ENCODE measurements at places on chromosomes 2 and 18.
A peak's percentile ranks its signal among the peaks of the same experiment; 100 is the strongest.

DNA sequence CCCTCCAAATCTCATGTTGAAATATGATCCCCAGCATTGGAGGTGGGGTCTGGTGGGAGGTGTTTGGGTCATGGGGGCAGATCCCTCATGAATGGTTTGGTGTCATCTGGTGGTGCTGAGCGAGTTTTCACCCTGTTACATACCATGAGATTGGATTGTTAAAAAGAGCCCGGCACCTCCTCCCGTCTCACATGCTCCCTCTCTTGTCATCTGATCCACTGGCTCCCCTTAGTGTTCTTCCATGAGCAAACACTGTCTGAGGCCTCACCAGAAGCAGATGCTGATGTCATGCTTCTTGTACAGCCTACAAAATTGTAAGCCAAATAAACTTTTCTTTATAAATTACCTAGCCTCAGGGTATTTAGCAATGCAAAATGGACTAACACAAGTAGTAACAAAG lies 405.0 kb upstream of the SLC39A10 start:
- no peak for DNase-seq

DNA sequence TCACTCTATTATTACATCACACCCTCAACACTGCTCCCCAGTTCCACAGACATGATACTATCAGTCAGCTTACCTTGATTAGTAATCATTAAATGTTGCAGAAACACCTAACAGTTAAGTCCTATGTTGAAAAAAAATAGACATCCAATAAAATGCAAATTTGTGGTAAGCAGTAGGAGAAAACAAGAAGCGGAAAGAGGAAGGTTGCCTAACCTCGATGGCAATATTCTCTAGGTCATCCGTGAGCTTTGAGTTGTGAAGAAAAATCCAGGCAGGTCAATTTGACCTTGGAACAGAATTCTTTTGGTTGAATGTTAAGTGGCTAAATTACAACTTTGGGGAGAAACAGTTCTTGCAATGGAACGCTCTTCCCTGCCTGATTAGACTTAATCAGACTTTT lies 264.4 kb downstream of the AFF3 start:
- no peak for DNase-seq

DNA sequence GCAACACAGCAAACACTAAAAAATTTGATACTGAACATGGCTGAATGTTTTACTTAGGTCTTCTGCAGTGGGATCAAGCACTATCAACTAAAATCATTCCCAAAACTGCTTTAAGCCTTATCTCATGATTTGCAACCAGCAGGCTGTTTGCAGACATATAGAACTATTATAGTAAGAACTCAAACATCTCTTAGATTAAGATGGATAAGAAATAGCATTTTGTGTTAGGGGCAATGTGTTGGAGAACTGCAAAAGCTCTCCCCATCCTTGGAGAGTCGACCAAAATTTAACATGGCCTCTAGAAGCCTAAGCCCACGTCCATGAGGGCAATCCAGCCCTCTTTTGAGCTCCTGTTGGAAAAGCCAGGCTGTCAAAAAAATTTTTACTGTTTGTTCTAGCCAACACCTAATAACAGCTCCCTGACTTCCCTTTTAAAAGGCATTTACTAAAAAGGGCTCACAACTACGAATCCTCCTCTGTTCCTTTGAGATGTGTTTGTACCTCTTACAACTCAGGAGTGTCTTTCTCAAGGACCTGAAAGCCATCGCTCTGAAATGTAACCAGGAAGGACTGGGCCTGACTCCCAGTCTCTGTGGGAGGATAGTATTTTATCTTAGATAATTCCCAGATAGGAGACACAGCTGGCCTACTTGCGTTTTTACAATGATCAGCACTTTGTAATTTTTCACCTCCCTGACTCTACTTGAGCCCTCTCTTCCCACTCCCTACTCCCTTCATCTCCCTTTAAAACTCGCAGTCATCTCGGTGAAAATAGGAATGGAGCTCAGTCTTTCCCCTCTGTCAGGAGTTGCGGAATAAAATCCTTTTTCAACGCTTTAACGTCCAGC lies 1.4 kb downstream of the KRCC1 start:
- DNase-seq = no peak

DNA sequence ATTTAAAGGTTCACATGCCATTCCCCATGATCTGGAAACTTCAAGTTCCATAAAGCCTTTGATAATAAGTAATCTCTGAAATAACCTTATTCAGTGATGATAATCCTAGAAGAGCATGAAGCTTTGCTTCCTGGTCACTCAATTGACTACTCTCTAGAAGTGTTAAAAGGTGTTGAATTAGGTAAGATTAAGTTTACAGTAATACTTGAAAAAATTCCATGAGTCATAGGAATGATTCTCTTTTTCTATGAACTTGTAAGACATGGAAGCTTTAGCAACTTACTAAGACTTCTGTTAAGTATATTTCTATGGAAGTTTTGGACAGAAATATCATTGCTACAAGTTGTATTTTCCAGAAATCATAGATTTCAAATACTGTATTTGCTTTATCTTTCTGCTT lies 100.6 kb downstream of the MYO1B start:
- no peak for DNase-seq

DNA sequence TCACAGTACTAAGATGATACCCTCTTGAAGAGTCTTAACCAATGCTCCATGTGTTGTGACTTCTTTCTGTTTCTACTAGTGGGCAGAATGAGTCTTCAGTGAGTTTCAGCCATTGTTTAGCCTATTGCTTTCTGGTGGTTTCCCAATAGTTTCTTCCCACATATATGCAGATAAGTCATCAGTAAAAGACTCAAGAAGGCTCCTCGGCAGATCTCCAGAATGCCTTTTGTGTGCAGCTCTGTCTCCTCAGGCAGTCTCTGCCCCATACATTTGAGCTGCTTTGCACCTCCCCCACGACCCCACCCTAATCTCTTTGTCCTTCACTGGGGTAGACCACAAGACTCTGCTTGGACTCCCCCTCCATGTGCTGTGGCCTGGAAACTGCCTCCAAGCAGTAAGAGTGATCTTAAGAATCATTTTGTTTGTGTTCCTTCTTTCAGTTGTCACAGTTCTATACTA lies 71.6 kb upstream of the CHRNA1 start:
- no peak for DNase-seq

- DNase-seq = no peak
Measured at GRCh38 chr18:8732442-8733360, 27.3 kb downstream of the MTCL1 start.

- DNase-seq = no peak
Measured at GRCh38 chr2:242098445-242099128, 229.1 kb downstream of the RTP5 start.

DNA sequence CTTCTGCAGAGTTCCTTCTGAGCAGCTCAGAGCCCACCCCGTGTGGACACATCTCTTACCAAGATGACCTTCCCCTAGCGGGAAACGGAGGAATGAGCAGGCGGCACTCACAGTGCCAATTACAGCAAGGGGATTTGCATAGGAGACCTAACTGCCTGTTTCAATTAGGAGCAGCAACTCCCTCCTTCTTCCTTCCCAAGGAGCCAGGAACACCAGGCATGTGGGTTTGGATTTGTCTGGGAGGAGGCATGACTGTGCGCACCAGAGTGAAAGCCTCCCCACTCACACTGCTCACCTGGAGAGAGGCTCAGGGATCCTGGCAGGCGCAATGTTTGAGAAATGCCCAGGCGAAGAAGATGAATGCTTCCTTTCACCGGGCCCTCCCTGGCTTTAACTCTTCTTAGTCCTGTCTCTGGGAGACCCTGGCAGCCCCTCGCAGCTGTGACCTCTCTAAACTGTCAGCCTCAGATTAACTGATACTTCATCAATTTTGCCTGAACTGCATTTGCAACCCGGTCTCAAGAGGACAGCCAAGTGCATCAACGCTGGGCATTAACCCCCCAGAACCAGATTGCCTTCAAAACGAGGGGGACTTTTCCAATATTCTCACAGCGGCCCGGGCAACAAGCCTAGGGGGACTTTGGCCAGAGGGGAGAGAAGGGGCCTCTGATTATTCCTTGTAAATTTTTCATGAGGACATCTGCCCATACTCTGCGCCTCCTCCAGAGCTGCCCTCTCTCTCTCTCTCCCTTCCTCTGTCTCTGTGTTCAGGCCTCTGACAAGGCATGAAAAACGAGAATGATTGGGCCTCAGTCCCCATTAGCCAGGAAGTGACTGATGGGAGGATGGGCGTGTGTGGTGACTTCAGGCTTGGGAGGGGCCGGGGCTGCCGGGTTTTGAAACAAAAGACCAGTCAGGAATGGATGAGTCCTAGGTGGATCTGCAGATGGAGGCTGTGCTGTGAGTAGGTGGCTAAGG lies 93.8 kb downstream of the CMPK2 start:
- no peak for DNase-seq

DNA sequence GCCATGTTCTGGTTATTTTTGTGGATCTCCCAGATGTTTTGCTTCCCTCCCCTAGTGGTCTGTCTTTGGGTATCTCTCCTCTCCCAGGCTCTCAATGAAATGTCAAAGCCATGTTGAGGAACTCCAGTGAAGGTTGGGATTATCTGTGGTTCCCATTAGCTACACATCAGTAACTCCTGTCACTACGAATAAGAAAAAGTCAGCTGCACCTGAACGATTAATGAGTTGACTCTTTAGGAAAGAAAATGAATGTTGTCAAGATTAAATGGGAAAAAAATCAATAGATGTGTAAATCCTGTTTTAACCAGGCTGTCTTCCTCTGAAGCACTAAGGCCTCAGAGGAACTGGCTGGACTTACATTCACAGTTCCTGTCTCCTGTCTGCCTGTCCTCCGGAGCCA lies 94.0 kb upstream of the DAPL1 start:
- DNase-seq = no peak

- no peak for DNase-seq
Measured at GRCh38 chr2:1766425-1766824, 22.1 kb upstream of the PXDN start.

GRCh38 chr2:169073963-169074751 lies 4.8 kb downstream of the DHRS9 start:
- no peak for DNase-seq

- no peak for DNase-seq
Measured at GRCh38 chr2:13019781-13020180, 303.0 kb downstream of the TRIB2 start.

DNA sequence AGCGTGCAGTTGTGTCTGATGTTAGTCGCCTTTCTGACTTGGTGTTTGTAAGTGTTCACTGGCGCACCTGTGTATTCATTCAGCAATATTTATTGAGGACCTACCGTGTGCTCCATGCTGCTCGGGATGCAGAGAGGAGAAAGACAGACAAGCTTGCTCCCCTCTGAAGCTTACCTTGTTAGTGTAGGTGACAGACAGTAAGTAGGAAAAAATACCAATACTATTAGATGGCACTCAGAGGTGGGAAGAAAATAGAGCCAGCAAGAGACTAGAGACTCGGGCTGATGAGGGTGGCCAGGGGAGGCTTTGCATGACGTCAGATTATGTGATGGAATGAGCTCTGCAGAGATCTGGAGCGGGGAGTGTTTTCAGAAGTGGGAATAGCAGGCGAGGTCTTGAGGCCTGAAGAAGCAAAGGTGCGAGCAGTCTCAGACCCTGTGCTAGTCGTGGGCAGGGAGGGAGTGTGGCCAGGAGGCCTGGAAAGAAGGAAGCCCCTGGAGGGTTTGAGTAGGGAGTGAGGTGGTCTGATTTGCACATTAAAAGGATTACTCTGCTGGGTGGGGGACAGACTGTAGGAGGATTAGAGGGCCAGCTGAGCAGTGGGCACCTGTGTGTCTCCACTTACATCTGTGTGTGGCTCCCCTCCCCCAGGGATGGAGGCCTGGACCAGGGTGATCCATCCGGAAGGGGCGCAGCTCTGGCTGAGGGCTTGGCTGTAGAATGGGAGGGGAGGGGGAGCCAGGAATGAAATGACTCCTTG lies 11.8 kb downstream of the MTCL1 start:
- DNase-seq = no peak

DNA sequence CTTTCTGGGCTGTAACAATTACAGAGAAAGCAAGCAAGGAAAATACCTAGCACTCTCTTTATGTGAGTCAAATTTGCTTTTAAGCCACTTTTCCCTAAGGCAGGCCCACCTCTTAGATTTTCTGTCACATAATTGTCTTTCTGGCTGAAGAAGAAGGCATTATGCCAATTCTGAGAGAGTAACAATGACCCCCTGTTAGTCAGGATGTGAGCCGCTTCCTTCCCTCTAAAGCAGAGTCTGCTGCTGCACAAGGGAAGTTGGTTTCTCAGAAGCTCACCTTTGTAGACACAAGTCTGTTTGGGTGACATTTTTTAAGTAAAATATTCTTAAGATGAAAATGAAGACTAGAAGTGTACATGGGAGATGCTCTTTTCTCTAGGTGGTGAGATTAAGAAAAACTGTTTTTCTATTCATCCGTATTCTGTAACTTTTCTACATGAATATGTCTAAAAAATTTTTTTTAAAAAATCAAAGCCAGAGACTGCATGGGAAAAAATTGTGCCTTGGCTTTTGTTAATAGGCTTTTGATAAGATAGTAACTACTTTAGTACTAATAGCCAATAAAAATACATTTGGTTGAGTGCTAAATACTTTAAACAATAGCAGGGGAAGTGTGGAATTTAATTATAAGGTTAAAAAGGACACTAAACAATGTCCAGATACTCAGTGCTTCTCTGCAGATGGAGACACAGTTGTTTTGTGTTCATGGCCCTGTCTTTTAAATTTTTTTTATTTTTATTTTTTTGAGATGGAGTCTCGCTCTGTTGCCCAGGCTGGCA lies 33.4 kb upstream of the VPS54 start:
- peak; percentile 6 for DNase-seq

GRCh38 chr2:25190536-25190935 lies 22.2 kb upstream of the POMC start:
- DNase-seq = no peak

DNA sequence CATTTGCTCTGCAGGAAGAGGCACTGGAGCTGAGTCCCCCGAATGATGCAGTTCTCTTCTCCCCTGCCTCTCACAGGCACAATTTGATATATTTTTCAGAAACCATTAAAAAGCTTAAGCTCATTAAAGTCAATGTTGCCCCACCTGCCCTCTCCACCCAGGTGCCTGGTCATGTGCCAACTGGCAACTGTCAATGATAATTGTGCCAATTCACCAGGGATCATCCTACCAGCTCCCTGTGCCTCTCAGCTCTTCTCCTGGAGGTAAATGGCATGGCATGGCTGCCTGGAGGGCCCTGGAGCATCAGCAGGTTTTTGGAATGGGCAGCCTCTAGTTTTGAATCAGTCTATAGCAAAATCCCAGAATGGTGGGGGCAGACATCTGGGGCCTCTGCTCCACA lies 279.6 kb upstream of the ID2 start:
- DNase-seq = no peak

- DNase-seq = no peak
Measured at GRCh38 chr2:218329826-218330593, 26.6 kb upstream of the CATIP start.

DNA sequence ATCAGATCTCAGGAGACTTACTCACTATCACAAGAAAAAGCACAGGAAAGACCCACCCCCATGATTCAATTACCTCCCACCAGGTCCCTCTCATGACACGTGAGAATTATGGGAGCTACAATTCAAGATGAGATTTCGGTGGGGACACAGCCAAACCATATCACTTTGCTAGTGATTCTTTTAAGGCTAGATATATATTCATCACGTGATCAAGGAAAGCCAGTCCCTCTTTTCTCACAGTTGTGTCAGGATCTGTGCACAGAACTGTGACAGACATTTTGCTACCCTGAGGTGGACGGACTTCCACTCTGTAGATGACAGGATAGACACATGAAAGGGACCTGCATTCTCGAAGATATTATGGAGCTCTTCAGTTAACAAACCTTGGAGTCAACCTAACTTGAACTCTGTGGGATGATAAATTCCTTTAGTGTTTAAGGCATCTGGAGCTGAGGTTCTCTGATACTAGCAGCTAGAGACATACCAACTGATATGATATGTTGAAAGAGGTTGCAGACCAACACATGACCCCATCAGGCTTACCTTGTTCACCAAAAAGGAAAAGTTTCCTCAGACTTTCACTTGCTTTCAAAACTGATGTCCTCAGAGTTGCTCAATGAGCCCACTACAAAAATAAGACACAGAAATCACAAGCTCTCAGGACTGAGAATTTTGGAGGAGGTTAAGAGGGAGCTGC lies 66.3 kb upstream of the SCG2 start:
- DNase-seq = no peak

Measured in endothelial cell (in vitro differentiated cells).